Dorsolateral prefrontal cortex (tissue), 122 donors: ENCODE measurements at places on chromosomes 1 and 21.

DNA sequence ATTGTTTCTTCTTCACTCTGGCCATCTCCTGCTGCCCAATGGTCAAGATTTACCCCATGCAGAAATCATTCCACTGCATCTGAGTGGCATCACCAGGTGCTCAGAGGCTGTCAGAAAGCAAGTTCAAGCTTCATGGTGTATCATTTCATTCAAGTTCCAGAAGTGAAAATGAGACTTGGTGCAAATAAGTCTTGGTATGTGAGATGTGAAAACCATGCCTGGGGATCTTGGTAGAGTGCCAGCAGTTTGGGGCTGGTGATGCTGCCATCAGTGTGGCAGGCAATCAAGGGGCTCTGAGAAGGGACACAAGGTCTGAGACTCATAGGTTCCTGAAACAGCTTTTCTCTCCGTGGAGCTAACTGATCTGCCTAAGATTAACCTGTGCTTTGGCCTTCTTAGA, 52.0 kb downstream of the CD2 start:
- DNase-seq = no peak

DNA sequence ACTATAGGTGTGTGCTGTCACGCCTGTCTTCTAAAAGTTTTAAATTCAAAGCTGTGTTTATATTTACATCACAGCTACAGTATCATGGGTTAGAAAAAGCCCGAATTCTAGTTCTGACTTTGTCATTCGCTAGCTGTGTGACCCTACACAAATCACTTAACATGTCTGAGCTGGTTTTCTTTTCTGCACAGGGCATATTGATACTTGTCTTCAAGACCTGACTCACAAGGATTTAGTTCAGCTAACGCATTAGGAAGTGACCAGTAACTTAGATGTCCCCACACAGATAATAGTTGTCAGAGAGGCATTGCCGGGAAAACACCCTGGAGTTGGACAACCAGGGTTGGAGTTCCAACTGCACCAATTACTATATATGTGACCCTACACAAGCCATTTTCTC, 25.9 kb downstream of the GIPC2 start:
- DNase-seq = no peak

GRCh38 chr1:192547501-192547900, 28.1 kb upstream of the RGS1 start:
- no peak for DNase-seq

- DNase-seq = no peak
These were observed 558.1 kb downstream of the AGBL4 start for GRCh38 chr1:49465486-49466185.

GRCh38 chr1:9809100-9809510, 14.7 kb downstream of the CLSTN1 start:
- DNase-seq = no peak

- no peak for DNase-seq
These were observed 394.8 kb downstream of the PTPRC start for GRCh38 chr1:199033661-199034060.

- DNase-seq = no peak
These were observed 161.6 kb downstream of the GLUL start for GRCh38 chr1:182229921-182230491.

DNA sequence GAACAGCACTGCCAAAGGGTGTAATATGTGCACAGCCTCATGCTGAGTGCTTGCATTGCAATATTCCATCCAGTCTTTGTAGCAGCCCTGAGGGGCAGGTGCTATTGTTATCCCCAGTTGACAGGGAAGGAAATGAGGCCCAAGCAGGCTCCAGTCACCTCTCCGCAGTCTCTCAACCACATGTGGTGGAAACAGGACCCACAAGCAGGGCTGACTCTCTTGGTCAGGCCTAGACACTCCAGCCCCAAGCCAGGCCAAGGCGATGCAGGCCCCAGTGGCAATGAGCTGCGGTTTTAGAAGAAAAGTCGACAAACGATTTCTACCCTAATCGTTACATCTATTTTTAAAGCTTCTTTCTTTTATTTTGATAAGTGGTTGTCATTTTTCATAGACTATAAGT, 52.6 kb upstream of the GADD45A start:
- no peak for DNase-seq

- DNase-seq = no peak
These were observed 46.1 kb downstream of the RAVER2 start for GRCh38 chr1:64790832-64791487.

GRCh38 chr1:172167796-172168596, 252.5 kb upstream of the C1orf105 start:
- DNase-seq = peak; percentile 18

DNA sequence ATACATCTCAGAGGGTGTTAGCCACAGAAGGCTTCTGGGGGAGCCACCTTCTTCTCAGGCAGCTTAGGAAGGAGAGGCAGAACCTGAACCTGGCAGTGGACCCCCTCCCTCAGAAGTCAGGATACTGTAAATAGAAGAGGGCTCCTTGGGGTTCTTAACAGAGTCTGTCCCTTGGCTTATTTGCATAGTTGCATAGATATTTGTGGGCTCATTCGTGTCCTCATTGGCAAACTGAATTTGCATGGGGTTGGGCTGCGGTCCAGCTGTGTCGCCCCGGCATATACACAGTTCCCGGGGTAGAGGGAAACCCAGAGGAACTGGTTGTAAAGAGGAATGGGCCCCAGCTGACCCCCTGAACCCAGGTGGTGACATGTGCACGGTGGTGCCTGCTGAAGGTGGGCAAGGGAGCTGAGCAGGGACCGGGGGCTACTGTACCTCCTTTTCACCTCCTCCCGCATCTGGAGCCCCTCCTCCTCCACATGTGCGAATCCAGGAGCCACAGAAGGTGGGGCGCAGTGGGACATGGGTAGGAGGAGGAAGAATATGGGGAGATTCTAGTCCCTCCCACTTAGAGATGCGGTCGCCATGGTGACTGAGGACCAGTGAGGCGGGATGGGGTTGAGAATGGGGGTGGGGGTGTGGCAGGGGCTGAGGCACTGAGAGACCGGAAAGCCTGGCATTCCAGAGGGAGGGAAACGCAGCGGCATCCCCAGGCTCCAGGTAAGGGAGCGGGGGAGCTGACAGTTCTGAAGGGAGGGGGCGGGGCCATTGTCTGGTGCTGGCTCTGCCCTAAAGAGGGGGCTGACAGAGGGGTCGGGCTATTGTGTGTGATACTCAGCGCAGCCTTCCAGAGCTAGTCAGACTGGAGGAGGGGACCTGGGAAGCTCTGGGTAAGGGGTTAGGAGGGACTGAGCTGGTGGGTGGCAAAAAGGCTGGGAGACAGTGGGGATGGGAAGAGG, 3.7 kb upstream of the SEMA4A start:
- peak; percentile 60 for DNase-seq

- no peak for DNase-seq
These were observed 108.0 kb downstream of the BRINP2 start for GRCh38 chr1:177278626-177279390.

- no peak for DNase-seq
These were observed 301.1 kb upstream of the DPYD start for GRCh38 chr1:98221923-98222322.

GRCh38 chr1:205585169-205585834, 46.5 kb downstream of the ELK4 start:
- DNase-seq = no peak

- DNase-seq = no peak
These were observed 3.3 kb downstream of the ADSS2 start for GRCh38 chr1:244448279-244449036.

- DNase-seq = no peak
These were observed 17.5 kb upstream of the PRDM2 start for GRCh38 chr1:13682444-13682843.

DNA sequence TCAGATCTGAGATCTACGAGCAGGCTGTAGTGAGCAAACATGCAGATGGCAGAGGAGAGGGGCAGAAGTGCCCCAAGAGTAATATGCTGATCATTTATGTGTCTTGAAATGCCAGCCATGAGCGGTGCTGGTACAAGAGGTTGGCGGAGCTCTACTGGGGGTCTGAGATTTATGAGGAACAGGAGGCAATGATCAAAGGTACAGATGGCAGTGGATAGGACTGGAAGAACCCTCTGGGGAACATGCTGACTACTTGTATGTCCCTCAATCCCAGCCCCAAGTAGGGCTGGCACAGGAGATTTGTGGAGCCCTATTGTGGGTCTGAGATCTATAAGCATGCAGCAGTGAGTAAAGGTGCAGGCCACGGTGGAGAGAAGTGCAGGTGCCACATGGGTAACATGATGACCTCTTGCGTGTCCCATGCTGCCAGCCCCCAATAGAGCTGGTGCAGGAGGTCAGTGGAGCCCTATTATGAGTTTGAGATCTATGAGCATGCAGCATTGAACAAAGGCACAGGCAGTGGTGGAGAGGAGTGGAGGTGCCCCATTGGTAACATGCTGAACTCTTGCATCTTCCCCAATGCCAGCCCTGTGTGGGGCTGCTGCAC, 97.2 kb upstream of the ZNF678 start:
- DNase-seq = no peak

DNA sequence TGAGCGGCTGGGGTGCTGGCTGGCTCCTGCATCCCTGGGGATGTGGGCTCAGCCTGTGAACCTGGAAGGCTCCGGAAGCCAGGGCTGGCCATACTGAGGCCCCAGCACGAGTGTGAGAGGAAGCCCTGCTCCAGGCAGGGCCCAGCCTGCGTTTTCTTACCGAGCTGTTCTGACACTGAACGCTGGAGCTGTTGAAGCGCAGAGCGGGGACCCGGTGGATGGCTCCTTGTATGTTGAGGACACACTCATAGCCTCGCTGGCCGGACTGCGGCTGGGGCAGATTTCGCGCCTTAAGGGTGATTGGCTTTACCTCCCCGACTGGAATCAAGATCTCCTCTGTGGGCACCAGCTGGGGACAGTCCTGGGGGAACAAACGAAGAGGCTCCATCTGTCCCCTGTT, 160.0 kb downstream of the PLXNA2 start:
- DNase-seq = no peak

DNA sequence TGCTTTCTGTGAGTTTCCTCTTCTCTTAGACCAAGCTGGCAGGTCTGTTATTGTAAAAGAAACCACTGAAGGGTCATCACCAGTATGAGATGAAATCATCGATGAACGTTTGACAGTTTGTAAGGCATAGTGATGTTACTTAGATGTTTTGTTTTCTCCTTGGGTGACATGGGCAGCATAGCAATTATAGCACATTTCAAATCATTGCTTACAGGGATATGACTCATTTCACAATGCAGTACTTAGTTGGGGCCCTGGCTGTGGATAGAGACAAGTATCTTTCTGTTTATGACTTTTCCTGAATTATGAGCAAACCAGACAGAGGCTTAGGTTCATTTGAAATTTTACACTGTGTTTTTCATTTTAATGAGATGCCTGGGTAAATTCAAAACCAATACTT, 313.0 kb downstream of the RWDD3 start:
- DNase-seq = no peak

DNA sequence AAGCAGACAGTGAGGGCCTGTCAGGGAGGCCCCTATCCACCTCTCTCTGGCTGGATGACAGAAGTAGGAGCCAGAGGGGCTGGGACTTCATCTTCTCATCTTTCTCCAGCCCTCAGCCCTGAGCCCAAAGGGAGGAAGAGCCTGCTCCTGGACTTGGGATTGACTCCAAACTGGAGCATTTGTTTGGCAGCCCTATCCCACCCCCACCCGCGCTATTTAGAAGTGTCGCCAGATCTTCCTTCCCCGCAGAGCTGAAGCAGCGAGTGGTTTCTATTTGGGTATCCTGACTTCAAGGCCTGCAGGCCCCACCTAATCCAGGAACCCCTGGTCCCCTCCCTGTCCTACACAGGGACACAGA, 9.6 kb downstream of the NES start:
- peak; percentile 54 for DNase-seq

DNA sequence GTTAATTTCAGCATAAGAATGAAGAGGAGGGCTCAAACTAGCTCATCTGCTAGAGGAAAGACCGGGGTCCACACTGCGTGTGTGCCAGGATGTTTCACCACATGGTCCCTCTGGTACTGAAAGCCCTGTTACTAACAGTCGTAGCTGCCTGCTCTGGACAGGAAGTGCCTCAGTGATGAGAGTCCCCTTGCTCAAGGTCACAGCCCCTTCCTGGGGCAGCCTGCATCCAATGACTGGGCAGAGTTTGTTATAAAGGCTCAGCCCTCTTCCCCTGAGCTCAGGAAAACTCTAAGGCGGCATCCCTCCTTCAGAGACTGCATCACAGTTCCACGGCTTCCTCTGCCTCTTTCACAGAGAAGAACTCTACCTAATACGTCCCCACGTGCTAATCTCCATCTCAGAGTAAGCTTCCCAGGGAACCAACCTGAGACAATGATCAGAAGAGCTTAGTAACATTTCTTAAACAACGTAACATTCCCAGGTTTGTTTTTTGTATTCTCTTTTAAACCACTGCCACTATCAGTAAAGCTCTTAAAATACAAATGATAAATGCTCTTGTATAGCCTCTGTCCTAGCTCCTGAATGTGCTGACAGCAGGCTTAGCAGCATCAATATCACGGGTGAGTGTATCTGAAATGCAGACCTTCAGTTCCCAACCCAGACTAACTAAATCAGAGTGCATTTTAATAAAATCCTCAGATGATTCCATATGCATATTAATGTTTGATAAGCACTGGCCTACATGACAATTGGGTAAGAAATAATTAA, 38.0 kb upstream of the ATP1A1 start:
- DNase-seq = no peak

DNA sequence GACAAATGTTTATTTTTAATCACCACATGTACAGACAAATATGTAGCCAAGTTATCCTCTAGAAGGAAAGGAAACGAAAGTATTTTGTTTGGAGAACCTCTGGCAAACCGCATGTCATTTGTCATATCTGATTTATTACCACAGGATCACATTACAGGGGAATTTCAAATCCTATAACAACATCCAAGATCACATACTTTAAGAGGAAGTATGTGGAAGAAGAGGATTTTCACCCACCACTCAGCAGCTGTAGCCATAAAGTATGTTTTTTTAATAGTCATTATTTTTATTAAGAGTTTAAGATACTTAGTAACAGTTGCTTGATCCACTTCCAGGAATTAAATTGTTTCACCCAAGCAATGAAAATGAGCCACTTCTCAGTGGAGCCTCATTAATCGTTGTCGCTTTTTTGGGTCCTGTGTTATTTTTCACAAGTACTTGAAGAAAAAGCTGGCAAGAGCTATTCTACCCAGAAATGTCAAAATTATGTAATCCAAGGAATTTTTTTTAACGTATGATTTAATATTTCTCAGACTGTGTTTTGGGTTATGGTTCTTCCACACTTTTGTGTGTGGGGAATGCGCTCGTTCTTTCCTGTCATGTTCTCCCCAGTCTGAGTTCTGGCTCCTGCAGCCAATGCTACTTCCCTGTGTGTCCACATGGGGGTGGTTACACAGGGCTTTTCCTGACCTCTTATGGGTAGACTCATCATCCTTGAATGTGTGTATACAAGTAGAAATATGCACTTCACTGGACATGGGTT, 6.9 kb downstream of the SERTAD4 start:
- no peak for DNase-seq

GRCh38 chr1:197224160-197224559, 43.9 kb upstream of the CRB1 start:
- no peak for DNase-seq
